D721Med (cell line): ENCODE measurements at places on chromosomes 11 and 22.

DNA sequence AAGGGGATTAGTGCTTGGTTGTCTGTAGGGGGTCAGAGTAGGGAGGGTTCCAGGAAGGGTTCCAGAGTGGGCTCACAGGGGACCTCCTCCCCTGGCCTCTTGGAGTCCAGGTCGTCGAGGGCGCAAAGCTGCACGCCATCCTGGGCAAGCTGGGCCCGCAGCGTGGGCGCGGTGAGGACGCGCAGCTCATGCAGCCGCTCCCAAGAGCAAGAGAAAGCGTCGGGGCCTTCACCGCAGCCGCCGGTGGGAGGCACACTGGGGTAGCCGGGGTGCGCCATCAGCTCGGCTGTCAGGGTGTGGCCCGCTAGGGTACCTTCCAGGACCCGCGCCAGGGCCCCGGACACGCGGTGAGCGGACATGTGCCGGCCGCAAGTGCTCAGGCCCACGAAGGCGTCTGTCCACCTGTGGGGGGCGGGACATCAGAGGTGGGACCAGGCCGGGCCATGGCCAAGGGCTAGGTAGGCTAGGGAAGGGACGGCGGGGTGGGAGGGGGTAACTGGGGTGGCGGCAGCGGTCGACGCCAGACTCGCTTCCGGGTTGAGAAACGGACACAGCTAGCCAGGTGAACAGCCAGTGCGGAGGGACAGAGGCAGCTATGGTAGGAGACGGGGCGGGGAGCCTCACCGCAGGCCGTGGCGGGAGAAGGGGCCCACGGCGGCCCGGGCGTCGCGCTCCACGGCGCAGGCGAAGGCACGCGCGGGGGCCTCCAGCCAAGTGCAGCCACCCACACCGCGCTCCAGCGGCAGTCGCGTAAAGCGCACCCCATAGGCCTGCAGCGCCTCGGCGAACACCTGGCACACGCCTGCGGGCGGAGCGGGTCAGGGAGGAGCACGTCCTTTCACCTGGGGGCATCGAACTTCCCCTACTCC lies 1.2 kb downstream of the YDJC start:
- DNase-seq, result no peak

- no peak for DNase-seq
Measured at GRCh38 chr11:64655941-64656601, 65.1 kb downstream of the SLC22A12 start.

GRCh38 chr11:28482666-28483065 lies 374.5 kb downstream of the METTL15 start:
- no peak for DNase-seq

DNA sequence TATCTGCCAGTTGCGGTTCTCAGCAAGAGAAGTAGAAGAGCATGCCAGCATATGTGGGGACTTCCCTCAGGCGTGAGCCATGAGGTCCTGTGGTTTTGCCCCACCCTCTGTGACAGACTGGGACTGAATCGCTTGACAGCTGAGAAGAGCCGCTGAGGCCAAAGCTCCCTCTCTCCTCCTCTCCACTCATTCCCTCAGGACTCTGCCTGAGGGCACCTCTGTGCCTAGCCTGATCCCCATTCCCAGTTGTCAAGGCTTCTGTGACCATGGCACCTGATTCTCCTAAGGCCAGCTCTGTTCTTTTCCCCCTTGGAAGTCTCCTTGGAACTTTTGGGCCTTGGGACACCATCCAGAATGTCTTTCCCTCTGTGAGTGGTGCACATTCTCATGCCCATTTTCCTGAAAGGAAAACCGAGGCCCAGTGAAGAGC lies 27.0 kb downstream of the ART5 start:
- DNase-seq, result no peak

DNA sequence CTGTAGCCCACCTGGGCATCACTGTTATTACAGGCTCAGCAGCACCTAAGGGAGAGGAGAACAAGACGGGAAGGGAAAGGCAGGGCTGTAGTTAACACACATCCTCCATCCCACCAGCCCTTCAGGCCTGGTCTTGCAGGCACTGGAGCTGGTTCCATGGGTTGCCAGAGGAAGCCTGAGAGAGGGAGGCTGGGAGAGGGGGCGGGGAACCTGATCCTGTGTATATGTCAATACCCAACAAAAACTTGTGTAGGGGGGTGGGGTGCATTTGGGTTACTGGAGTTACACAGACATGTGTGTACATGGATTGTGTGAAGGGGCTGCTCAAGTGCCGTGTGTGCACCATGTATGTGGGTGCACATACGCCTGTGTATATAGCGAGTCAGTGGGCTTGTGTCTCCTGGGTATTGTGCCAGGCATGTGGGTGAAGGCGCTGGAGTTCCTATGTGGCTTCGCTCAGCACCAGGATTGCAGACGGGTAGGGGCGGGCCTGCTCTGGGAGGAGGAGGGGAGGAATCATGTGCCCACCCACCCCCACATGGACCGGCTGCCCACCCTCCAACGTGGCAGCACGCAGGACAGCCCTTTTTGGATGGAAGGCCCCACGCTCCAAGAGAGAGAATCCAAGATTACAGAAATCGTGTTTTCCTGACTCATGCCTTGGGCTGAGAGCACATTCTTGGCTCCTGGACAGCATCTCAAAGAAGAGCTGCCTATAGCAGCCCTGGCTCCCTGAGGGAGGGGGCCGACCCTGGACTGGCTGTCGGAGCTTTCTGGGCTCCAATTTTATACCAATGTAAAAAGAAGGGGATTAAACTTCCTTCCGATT lies 4.2 kb upstream of the SERPINH1 start:
- DNase-seq, result no peak

- DNase-seq, result no peak
Measured at GRCh38 chr11:82776377-82776776, 42.7 kb upstream of the FAM181B start.

DNA sequence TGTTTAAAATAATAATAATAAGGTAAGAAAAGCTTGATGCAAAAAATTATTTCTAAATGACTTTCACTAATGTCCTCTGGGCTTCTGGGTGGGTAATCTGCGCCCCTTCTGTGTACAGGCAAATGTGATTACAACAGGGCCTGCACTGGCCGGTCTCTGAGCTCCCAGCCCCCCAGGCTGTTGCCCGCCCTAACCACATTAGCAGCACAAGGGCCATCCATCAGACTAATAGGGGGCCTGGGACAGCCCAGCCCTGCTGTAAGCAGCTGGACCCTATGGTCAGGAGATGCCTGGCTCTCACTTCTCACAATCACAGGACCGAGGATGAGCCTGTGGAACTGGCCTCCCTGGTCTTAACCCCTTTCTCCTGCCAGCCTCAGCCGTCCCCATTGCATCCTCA lies 388.4 kb downstream of the BUD13 start:
- DNase-seq, result no peak

GRCh38 chr22:29693671-29694070 lies 26.1 kb upstream of the CABP7 start:
- no peak for DNase-seq

DNA sequence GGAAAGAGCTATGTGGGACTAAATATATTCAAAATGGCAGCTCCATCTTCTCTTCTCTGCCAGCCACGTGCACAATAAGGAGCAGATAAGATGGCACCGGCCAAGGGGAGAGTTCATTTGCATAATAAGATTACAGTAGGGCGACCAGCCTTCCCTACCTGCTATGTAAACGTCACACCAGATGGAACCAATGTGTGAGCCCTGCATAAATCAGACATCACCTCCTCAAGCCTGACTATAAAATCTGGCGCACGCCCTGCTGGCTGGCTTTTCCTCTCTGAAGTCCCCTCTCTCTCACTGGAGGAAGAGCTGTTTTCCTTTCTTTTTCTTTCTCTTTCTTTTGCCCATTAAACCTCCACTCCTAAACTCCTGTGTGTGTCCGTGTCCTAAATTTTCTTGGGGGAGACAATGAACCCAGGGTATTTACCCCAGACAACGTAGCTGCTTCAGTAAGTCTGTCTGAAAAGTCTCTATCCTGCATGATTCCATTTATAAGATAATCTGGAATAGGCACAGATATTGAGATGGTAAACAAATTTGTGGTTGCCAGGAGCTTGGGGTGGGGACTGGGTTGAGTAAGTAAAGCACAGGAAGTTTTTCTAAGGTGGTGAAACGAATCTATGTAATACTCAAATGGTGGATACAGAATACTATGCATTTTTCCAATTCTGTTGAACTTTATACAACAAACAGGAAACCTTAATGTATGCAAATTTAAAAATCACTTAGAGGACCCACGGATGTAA lies 670.0 kb upstream of the KIRREL3 start:
- no peak for DNase-seq

DNA sequence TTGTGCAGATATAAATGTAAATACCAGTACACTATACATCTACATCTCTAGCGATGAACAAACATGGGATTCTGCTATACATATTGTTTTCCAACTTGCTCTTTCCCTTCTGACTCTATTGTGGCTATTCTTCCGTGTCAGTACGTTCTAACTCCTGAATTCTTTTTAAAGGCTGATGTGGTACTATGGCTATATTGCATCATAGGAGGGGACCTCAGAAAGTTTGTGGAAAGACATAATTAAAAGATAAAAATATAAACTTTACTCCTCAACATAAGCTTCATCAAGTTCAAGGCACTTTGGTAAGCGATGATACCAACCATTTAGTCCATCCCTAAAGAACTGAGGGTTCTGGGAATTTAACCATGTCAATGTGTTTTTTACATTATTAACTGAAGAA lies 72.8 kb downstream of the LDLRAD3 start:
- DNase-seq, result no peak

DNA sequence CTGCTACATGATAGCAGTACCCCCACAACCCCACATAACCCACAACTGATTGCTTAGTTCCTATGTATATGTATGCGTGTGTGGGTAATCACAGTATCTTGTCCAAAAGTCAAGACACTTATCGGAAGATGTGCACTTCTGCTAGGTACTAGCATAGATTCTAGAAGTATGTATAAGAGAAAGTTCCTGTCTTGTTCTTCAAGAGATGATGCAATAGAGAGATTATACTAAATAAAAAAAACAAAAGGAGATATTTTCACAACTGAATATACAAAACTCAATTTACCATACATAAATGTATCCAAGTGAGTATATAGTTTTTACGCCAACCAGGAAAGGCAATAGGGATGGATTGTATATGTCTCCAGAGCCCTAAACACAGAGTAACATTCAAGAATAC lies 112.0 kb downstream of the FCHSD2 start:
- no peak for DNase-seq

- DNase-seq, result no peak
Measured at GRCh38 chr22:39907605-39908097, 6.8 kb downstream of the GRAP2 start.

DNA sequence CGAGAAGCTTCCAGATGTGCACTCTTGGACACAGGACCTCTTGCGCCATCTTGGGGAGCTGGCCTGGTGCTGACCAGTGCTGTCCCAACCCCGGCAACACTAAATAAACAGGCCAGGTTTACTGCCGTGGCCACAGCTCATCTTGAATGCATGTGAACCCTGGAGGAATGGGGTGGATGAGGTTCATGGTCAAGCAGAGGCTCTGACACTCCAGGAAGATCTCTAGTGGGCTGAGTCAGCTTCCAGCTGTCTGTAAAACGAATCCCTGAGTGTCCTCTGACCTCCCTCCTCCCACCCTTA lies 51.8 kb downstream of the ALX4 start:
- DNase-seq, result no peak

DNA sequence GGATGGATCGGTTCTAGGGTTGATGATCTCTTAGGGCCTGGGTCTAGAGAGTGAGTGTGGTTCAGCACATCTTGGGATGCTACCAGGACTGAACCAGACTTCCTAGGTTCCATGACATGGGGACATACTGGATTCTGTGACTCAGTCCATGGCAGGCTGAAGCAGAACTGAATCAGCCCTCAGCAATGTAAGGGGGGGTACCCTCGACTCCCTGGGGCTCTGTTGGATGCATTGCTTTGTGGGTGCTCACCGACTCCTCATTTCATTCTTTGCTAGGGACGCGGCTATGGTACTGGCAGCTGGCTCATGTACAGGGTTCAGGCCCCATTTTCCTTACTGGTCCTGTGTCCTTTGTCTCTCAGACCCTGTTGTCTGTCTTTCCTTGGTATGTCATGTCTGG lies 733 bp upstream of the GRAMD1B start:
- DNase-seq, result no peak

- no peak for DNase-seq
Measured at GRCh38 chr22:44583061-44583760, 85.2 kb upstream of the RTL6 start.

DNA sequence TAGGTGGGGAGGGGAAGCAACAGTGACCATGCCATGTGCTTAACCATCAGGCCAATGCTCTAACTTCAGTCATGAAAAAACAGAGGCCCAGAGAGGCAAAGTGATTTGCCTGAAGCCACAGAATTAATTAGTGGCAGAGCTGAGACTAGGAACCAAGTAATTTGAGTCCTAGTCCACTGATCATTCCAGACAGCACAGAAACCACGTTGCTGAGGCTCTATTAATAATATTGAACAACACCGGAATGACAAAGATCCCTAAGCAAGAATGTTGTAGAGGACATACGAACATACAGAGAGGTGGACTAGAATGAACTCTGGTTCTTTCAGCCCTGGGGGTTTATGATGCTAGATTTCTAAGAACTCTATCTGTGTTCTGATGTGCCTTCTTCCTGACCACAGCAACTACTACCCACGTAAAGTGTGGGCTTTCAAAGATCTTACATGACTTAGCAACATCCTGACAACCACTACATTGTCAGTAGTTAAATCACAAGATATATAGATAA lies 92.3 kb downstream of the GAB2 start:
- DNase-seq, result no peak

- no peak for DNase-seq
Measured at GRCh38 chr11:39690856-39691255, 1768.6 kb downstream of the LRRC4C start.

- no peak for DNase-seq
Measured at GRCh38 chr11:121295246-121296029, 2.9 kb downstream of the SC5D start.

- no peak for DNase-seq
Measured at GRCh38 chr11:116071241-116071640, 567.0 kb upstream of the CADM1 start.

DNA sequence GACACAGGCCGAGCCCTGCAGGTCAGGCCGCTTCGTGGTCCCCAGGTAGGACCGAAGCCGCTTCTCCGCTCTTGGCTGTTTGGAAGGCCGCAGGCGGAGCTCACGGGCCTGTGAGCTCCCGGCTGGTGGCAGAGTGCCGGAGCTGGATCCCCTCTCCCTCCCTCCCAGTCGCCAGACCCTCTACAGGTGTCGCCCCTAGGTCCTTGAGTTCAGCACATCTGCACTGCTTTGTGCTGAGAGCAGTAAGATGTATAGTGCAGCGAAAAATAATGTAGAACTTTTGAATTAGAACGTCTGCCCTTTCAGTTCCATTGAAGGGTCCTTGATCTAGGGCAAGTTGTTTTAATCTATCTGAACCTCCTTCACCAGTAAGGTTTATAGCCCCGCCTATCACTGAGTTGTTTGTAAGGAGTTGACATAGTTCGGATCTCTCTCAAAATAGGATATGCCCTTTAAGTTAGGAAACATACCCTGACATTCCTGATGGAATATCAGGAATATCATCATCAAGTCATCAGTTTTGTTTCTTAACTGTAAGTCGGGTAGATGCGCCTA lies 419 bp downstream of the ANKRD49 start:
- no peak for DNase-seq

DNA sequence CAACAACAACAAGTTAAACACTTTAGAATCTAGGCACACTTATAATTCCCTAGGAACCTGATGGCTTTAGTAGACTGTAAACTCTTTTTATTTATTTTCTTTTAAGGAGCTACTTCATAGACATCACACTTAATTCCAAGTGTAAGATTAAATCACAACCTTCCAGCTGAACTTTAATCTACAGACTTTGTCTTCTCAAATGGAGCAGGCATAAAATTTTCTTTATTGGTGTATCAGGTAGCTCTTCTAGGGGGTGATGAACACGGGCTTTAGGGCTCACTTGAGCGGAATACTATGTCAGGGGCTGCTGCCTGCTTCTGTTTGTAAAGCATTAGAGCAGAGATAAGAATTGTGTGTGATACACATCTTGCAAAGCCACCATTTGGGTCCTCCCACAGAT lies 525.8 kb upstream of the FAT3 start:
- no peak for DNase-seq
